ENCODE measurements at places on chromosomes 1 and 21. TPM values are rescaled to one million over a fixed set of nuclear protein-coding genes. Genes with fewer than 3 reads are reported as not detected.

Gene LRRC53
- not detected for total RNA-seq

Gene LCE2A
- total RNA-seq = not detected

Gene PTP4A2
- 221 TPM for total RNA-seq

Gene ATP5PO
- total RNA-seq = 142 TPM

Gene APOBEC4
- total RNA-seq = not detected

Gene COG2
- total RNA-seq = 19.3 TPM

Gene AGTRAP
- total RNA-seq = 89.8 TPM

Gene LIN28A
- total RNA-seq = not detected

Gene HUNK
- 1.3 TPM for total RNA-seq

Gene LY9
- total RNA-seq = 0.09 TPM

Gene AGT
- total RNA-seq = 0.14 TPM

Gene BLZF1
- 16.8 TPM for total RNA-seq

Gene AHCYL1
- total RNA-seq = 56.9 TPM

Gene CRYBG2
- 1.7 TPM for total RNA-seq

Gene KCNT2
- total RNA-seq = 0.06 TPM

Gene PCBP3
- 0.80 TPM for total RNA-seq

Gene MORN1
- 6.2 TPM for total RNA-seq

Gene SPATA1
- 0.72 TPM for total RNA-seq

Gene CDC73
- 39.0 TPM for total RNA-seq

Gene TRIM67
- total RNA-seq = 0.28 TPM

Gene TMEM125
- total RNA-seq = not detected

Gene HSD11B1
- not detected for total RNA-seq

Data from A549 treated with DMSO at 1 μM for 4 hours (cell line).